ENCODE measurements at places on chromosomes 4 and X. TPM values are rescaled to one million over a fixed set of nuclear protein-coding genes. Genes with fewer than 3 reads are reported as not detected.

TSC22D3 gene
- total RNA-seq = 312 TPM

- H3K4me1 ChIP-seq = no peaks in the 10 kb centered on the region
- H3K27me3 ChIP-seq = no peaks in the 10 kb centered on the region
- DNase-seq = no peak
- no peak overlapping the region for H3K27ac ChIP-seq
- H3K36me3 ChIP-seq = no peaks in the 10 kb centered on the region
- no peak overlapping the region for H3K4me3 ChIP-seq
These were observed 2.7 kb upstream of the TSPAN7 start for GRCh38 chrX:38558686-38559085.

DNA sequence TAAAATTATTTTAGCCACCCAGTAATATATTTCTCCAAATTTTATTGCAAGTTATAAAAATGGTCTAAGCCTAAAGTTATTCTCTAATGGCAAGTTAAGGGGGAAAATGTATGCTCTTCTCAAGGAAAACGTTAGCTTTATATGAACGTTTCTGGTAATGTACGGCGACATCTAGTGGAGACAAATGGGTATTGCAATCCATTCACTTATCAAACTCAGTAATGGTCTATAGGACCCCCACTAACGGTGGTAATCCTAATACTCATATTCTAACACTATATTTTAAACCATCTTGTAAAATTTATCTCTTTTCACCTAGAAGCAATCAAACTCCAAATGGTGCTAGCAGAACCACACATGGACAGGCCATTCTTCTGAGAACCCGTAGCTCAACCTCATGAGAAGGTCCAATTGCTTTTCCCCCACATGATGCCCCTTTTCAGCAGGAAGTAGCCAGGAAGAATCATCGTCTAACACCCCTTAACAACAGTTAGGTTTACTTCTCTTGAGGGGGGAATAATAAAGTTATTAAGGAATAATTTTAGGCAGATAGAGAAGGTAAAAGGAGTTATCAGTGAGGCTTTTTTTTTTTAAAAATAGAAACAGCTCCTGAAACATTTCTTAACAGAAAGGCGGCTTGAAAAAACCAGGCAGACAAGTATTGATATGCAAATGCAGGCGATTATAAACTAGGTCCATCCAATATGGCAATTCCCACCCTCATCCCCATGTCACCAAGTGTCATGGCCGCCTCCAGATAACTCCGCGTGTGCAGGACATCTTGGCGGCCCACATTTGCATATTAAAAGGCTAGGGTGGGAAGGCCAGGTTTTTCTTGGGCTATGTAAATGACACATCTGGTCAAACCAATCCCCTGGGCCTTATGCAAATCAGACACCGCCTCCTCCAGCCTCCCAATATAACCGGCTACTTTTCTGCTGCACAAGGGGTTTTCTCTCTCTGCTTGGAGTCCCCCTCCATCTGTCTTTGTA, 35.0 kb downstream of the NUDT11 start:
- H3K27me3 ChIP-seq = no peaks in the 10 kb centered on the region
- H3K36me3 ChIP-seq = no peaks in the 10 kb centered on the region
- no peak overlapping the region for H3K4me3 ChIP-seq
- H3K4me1 ChIP-seq = no peaks in the 10 kb centered on the region

CDS1 gene
- 43.4 TPM for total RNA-seq

TGIF2LX gene
- not detected for total RNA-seq

Measured in Peyer's patch (tissue), 4 donors.